Stimulated activated CD4-positive, alpha-beta T cell treated with anti-CD3 and anti-CD28 coated beads, TNF-alpha, amount 100 ng/mL, for 48 hours (primary cell): ENCODE measurements at places on chromosomes 13 and 19.

DNA sequence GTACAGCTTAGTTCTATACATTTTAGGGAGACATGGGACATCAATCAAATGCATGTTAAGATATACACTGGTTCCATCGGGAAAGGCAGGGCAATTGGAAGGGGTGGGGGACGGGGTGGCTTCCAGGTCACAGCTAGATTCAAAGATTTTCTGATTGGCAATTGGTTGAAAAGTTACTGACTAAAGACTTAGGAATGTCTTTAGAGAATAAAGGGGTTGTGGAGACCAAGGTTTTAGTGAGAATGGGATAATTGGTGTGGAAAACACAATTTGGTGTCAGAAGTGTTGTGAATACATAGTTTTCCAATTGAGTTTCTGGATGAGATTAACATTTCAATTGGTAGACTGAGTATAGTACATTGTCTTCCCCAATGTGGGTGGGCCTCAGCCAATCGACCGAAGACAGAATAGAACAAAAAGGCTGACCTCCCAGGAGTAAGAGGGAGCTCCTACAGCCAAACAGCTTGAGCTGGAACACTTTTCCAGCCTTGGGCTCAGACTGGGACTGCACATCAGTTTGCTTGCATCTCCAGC, 988 bp upstream of the CCDC169 start:
- DNase-seq, result no peak

GRCh38 chr13:109331011-109331433, 455.4 kb downstream of the IRS2 start:
- DNase-seq, result no peak

DNA sequence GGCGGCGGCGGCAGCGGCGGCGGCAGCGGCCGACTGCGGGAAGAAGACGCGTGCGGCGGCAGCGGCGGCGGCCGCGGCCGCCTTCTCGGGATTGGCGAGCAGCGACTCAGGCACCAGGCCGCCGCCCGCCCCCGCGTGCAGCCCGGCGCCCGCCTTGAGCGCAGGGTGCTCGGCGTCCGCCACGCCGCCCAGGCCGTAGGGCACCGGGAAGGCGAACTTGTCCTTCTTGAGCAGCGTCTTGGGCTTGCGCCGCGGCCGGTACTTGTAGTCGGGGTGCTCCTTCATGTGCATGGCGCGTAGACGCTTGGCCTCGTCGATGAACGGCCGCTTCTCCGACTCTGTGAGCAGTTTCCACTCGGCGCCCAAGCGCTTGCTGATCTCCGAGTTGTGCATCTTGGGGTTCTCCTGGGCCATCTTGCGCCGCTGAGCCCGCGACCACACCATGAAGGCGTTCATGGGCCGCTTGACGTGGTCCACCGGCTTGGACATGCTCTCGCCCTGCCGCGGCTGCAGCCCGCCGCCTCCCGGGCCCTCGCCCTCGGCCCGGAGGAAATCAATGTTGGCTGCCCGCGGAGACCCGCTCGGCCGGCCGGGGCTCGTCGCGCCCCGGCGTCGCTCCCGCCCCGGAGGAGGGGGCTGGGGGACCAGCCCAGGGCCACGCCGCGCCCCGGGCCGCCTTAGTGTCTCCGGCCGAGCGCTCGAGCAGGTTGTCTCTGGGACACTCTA, 621 bp downstream of the SOX21 start:
- no peak for DNase-seq

- DNase-seq, result no peak
Measured at GRCh38 chr13:110593430-110594130, 21.8 kb upstream of the NAXD start.

DNA sequence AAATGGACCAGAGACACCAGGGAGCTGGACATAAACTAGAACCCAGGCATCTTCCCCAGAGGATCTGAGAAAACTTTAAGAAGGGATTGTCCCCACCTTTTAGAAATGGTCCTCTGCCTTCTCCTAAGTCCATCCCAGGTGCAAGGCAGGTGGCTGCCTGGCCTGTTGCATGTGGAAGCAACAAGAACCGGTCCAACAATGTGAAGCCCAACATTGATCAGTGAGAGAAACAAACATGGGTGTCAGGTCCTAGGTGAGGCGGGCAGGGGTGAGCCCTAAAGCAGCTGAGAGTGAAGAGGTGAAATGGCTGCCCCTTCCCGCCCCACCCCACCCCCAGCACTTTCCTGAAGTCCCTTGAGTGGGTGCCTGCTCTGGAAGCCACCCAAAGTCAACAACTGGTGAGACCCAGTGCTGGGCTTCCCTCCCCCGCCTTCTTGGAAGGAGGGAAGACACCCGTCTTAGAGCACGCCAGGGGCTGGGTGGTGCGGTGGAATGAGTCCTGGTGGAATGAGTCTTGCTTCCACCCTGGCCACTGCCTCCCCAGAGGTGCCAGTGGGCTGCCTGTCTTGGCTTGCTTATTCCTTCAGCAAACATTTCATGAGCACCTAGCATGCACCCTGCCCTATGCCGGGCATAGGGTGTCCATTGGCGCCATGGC, 1.7 kb downstream of the AP1M1 start:
- no peak for DNase-seq

GRCh38 chr19:30061223-30062064, 119.4 kb downstream of the URI1 start:
- DNase-seq, result no peak

DNA sequence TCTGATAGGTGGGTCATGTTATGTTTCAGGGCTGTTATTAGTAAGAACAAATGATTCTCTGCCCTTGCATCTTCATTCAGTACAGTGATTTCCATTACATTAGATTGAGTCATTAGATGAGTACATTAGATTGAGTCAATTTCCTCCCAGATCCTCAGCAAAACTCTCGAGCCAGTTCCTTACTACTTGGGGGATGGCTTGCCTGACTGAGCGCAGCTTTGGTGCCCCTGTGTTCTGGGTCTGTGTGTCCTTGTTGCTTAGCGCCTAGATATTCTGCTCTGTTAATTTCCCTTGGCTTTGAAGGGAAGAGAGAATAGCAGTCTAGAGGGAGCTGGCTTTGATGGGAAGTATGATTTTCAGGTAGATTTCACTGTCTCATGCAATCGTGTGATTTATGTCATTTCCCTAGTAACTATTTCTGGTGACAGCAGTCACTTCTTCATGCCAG, 19.1 kb upstream of the SCEL start:
- DNase-seq, result no peak

- DNase-seq, result no peak
Measured at GRCh38 chr13:41763782-41764181, 197.1 kb downstream of the VWA8 start.

- DNase-seq, result no peak
Measured at GRCh38 chr13:94712812-94713560, 641 bp upstream of the SOX21 start.

GRCh38 chr13:98945863-98946605, 31.8 kb downstream of the DOCK9 start:
- no peak for DNase-seq

GRCh38 chr13:32731074-32731473, 144.8 kb downstream of the PDS5B start:
- no peak for DNase-seq

DNA sequence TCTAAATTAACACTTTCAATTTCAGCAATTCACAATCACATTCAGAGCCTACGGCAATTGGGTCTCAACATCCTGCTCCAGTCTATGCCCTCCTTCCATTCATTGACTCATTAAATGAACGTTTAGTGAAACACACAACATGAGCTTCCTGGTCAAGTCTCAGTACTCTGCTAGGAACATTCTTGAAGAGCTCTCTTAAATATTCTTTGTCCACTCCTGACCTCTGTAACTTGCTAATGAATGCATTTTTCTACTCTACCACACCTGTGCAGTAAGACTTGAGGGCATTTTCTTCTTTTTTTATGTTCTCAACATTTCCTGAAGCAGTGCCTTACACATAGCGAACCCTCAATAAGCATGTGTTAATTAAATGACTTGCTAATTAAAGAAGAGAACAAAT, 168.6 kb downstream of the OXGR1 start:
- no peak for DNase-seq

- no peak for DNase-seq
Measured at GRCh38 chr19:37725181-37725580, 5.6 kb upstream of the ZNF607 start.

GRCh38 chr19:49222528-49222927, 64.9 kb downstream of the TRPM4 start:
- DNase-seq, result no peak
